ENCODE measurements at places on chromosomes 11 and 22.

- DNase-seq = no peak
Measured at GRCh38 chr22:33811208-33811607, 109.1 kb downstream of the LARGE1 start.

DNA sequence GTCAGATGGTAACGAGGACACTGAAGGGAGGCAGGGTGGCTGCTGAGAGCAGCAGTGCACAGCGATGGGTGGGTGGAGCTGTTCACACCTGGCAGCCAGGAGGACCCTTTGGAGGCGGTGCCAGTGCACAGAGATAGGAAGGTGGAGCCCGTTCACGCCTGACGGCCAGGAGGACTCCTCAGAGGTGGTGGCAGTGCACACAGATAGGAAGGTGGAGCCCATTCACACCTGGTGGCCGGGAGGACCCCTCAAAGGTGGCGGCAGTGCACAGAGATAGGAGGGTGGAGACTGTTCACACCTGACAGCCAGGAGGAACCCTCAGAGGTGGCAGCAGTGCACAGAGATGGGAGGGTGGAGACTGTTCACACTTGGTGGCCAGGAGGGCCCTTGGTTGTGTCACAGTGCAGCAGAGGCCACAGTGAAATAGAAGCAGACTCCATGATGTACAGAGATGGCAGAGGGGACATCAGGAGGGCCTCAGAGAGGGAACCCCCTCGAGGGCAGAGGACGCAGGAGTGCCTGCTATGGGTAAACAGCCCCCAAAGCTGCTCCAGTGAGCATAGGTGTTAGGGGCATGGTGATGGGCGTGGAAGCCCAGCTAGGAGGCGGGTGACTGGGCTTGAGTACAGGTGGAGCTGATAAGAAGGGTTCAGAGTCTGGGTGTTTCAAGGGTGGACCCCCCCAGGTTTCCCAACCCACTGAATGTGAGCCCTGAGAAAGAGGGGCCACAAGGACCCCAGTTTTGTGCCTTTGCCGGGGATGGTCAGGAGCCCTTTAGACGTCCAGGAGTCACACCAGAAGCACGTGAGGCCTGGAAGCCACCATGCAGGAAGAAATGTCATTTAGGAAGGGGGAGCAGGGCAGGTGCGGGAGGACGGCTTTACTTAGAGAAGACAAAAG, 566.7 kb downstream of the BRD1 start:
- no peak for DNase-seq

DNA sequence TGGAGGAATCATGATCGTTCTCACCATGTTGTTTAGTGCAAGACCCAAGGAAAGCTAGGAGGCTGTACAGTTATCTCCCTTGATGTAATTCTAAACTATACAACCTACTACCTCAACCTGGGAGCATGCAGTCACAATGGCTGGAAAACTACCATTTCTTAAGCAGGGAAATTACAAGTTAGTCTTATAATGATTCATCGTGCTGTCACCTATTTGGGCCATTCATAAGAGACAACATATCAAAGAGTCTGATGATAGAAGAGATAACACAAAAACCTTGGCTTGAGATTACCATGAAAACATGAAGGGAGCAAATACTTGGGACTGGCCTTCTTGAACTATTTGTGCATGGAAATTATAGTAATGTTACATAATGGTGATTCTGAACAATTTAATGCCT, 30.5 kb upstream of the BLID start:
- no peak for DNase-seq

GRCh38 chr22:26443901-26444690, 15.0 kb downstream of the ASPHD2 start:
- DNase-seq = no peak

- DNase-seq = no peak
Measured at GRCh38 chr22:45843031-45843430, 133.9 kb downstream of the WNT7B start.

DNA sequence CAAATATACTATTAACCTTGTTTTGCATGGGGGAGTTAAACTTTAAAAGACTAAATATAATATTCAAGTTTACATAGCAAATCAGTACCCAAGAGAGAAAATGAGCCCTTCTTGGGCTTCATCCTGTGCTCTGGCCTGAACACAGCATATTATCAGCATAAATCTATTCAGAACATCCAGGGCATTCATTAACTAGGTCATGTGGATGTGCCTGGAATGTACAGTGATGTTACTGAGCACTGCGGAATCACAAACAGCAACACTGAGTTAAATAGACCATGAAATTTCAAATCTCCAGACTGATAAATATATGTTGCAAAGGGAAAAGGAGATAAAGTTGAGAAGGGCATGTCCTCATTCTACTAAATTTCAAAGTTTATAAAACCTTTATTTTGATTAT, 426.4 kb downstream of the AASDHPPT start:
- DNase-seq = no peak

DNA sequence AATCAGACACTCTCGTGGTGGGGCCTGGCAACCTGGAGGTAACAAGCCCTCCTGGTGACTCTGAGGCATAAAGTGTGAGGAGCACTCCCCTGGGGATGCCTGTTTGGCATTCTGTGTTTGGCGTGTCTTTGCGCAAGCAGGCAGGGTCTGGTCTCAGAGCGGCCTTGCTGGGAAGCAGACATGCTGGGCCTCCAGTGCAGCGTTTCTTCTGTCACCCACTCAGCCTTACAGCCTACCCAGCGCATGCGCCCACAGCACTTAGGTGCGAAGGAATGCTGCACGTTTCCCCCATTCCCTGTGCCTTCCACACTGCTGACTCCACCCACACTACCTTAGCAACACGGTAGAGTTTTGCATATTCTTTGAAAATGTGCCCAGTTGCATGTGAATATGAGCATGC, 7.4 kb upstream of the CXCR5 start:
- no peak for DNase-seq

- no peak for DNase-seq
Measured at GRCh38 chr11:75148436-75148983, 2.4 kb upstream of the SLCO2B1 start.

DNA sequence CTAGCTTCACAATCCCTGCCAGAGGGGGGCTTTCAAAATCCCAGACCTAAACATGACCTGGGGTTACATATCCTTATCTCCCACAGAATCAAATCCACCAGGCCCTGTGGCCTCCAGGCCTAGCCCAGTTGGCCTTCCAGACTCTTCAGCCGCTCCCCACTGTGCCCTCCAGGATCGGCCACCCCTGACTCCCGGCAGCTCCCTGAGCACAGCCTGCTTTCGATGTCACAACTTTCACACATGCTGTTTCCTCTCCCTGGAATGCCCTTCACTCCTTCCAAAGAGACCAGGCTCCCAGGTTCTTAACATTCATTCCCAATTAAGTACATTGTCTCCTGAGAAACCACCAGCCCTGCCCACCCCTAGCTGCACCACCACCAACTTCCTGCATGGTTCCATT, 62.7 kb downstream of the CSNK2A3 start:
- no peak for DNase-seq

DNA sequence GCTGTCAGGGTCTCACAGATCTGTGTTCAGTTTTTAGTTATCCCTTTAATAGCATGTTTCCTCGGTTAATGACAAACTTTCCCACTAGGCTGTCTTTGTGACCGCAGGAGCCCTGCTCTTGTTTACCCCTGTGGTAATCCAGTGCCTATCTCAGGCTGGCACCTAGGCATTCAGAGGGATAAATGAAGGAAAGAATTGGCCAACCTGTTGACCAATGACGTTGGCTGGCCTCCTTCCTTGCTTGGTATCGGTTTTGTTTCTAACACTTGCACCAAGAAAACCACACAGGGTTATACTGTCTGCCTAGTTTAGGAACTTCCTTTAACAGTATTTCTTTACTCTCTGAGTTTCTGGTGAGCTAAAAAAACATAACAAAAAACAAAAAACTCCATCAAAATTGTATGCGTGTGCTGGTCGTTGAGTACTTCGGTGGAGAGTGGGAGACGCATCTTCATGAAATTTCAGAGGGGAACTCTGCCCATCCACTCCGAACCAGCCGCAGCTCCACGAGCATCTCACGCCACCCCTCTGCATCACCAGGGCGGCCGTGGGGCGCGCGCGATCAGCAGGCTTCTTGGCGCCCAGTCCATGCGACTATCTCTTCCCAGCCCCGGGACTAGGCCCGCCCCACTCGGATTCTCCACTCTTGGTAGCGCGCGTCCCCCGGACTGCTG, 563 bp upstream of the ENDOD1 start:
- no peak for DNase-seq

- no peak for DNase-seq
Measured at GRCh38 chr22:49228431-49229037, 599.1 kb downstream of the BRD1 start.

- no peak for DNase-seq
Measured at GRCh38 chr22:50016988-50017700, 4.6 kb upstream of the IL17REL start.

DNA sequence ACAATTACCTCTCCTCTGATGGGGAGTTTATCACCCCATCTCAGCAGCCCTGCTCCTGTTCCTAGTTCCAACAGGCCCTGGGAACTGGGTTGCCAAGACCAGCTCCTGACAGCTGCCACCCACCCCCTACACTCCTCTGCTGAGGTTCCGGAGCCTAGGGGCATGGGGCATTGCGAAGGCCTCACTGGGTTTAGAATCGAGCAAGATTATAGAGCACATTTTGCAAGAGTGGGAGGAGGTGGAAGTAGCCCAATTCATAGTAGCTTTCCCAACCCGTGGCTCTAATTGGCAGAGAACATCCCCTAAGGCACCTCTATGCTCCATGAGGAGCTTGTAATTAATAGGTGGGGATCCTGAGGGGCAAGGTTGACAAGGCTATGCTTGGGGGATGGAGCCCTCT, 23.0 kb downstream of the MYEOV start:
- DNase-seq = no peak

GRCh38 chr11:61833926-61834277, 5.8 kb downstream of the FADS2 start:
- no peak for DNase-seq

DNA sequence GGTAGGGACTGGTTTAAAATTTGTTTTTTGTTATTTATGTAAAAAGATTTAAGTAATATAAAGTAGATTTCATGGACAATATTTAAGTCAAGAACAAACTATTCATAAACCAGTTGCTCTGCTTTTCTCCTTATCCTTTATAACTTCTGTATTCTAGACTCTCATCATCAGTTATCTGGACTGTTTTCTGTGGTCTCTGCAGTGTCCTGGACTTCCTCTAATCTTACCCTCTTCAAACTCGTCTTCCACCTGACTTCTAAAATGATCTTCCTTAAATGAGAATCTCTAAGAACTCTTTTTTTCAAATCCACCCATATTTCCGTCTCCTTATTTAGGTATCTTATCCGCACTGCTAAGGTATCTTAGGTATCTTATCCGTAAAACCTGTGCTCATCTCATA, 8.1 kb downstream of the RRM1 start:
- DNase-seq = no peak
